A549 treated with ZK216348 at 1 μM for 4 hours (cell line): ENCODE measurements at places on chromosomes 7 and 10. TPM values are rescaled to one million over a fixed set of nuclear protein-coding genes. Genes with fewer than 3 reads are reported as not detected.

METTL27 gene
- 4.8 to 10.2 TPM (median 8.1 TPM) in 5 replicates for total RNA-seq

CYP26C1 gene
- not detected in 5 replicates for total RNA-seq

PNLIPRP1 gene
- total RNA-seq = not detected in 5 replicates

IDI2 gene
- not detected in 5 replicates for total RNA-seq

IL6 gene
- total RNA-seq = 0.83 to 8.5 TPM (median 2.0 TPM) in 5 replicates

NUB1 gene
- total RNA-seq = 38.6 to 67.8 TPM (median 39.0 TPM) in 5 replicates

MASTL gene
- 16.2 to 26.1 TPM (median 18.8 TPM) in 5 replicates for total RNA-seq

VAX1 gene
- 1.3 to 1.6 TPM (median 1.4 TPM) in 5 replicates for total RNA-seq

SBDS gene
- total RNA-seq = 97.4 to 137 TPM (median 107 TPM) in 5 replicates

RNF133 gene
- total RNA-seq = not detected in 5 replicates

AGBL3 gene
- 0.67 to 1.2 TPM (median 1.00 TPM) in 5 replicates for total RNA-seq

ZNF853 gene
- total RNA-seq = 1.8 to 3.4 TPM (median 2.8 TPM) in 5 replicates

TCERG1L gene
- total RNA-seq = not detected in 5 replicates

CFAP43 gene
- 0.19 to 0.38 TPM (median 0.27 TPM) in 4 of 5 replicates, not detected in the other for total RNA-seq

KLF14 gene
- total RNA-seq = not detected in 5 replicates

TMED4 gene
- total RNA-seq = 45.1 to 53.6 TPM (median 52.5 TPM) in 5 replicates

FAM25C gene
- total RNA-seq = 1.5 to 4.0 TPM (median 2.4 TPM) in 3 of 5 replicates, not detected in the others

HMX3 gene
- 0.14 TPM in 1 of 5 replicates, not detected in the others for total RNA-seq

PCDH15 gene
- total RNA-seq = not detected in 5 replicates

GCK gene
- total RNA-seq = not detected in 5 replicates

FGL2 gene
- total RNA-seq = not detected in 5 replicates

CUZD1 gene
- 0.96 to 1.6 TPM (median 1.4 TPM) in 5 replicates for total RNA-seq

PRRT4 gene
- 0.35 to 0.71 TPM (median 0.40 TPM) in 4 of 5 replicates, not detected in the other for total RNA-seq

CFAP69 gene
- total RNA-seq = 1.3 to 3.1 TPM (median 2.2 TPM) in 5 replicates

OPN1SW gene
- not detected in 5 replicates for total RNA-seq

CDK1 gene
- total RNA-seq = 55.6 to 101 TPM (median 90.3 TPM) in 5 replicates

SYNPO2L gene
- total RNA-seq = not detected in 5 replicates
